Activated T-helper 9 cell treated with anti-CD3 and anti-CD28 coated beads, Interleukin-2, amount 50 U/mL, for 16 hours (primary cell): ENCODE measurements at places on chromosomes 3 and 15.

GRCh38 chr3:61956236-61956635, 394.9 kb downstream of the PTPRG start:
- DNase-seq = no peak

GRCh38 chr3:186694288-186695032, 22.7 kb upstream of the KNG1 start:
- DNase-seq = no peak

GRCh38 chr15:101551696-101552591, 62.4 kb upstream of the PCSK6 start:
- no peak for DNase-seq

DNA sequence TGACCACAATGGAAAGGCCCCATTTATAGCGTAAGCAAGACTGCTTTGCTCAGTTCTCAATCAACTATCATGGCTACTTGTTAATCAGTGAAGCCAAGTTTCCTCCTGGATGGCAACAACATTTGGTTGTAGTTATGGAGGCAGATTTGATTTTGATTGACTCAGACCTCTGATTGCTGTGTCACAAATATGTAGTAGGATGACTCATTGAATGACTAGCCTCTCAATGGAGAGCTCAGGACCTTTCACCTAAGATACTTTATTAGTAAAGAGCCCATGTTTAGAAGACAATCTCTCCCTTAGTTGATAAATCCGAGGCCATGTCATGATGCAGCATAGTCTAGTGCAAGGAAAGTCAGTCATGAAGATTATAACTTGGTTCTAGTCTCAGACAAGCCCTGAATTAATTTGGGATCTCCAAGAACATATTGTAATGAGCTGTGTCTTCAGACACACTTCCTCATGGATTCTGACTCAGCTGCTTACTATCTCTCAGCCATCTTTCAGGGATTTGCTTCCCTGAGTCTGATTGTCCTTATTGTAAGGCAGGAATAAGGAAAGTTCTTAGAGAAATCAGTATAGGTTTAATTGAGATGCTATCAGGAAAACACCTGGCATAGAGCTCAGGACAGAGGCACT, 397.4 kb upstream of the TMCO5A start:
- DNase-seq = no peak

GRCh38 chr15:49063402-49064280, 17.4 kb upstream of the SECISBP2L start:
- DNase-seq = no peak

- DNase-seq = no peak
Observed at GRCh38 chr15:71801935-71802655, 8.3 kb upstream of the NR2E3 start.

GRCh38 chr3:77139624-77140023, 99.7 kb downstream of the ROBO2 start:
- no peak for DNase-seq

DNA sequence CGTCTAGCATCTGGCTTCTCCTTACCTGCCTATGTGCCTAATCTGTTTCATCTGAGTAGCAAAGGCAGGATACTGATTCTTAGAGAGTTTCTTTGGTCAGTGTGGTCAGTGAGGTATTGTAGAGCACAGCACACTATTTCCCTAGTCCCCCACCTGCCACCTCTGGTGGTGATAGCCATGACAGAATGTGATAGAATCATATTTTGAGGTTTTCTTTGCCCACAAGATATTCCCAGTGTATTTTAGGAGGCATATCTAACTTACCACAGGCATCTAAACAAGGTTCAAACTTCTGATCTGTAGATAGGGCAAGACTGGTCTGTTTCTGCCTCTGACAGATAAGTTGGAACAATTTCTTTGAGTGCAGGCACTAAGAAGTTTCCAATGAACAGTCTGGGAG, 188.0 kb downstream of the SOX2 start:
- DNase-seq = no peak

GRCh38 chr3:67678665-67679064, 24.3 kb upstream of the SUCLG2 start:
- DNase-seq = no peak

- DNase-seq = no peak
Observed at GRCh38 chr15:61835029-61835428, 225.2 kb downstream of the VPS13C start.

GRCh38 chr3:15940641-15941040, 142.9 kb upstream of the ANKRD28 start:
- DNase-seq = no peak

GRCh38 chr15:99917252-99917651, 184.0 kb upstream of the LYSMD4 start:
- no peak for DNase-seq

GRCh38 chr15:73048624-73049295, 3.5 kb upstream of the NEO1 start:
- no peak for DNase-seq
